ENCODE measurements at places on chromosomes 7 and 10.
A peak's percentile ranks its signal among the peaks of the same experiment; 100 is the strongest.

DNA sequence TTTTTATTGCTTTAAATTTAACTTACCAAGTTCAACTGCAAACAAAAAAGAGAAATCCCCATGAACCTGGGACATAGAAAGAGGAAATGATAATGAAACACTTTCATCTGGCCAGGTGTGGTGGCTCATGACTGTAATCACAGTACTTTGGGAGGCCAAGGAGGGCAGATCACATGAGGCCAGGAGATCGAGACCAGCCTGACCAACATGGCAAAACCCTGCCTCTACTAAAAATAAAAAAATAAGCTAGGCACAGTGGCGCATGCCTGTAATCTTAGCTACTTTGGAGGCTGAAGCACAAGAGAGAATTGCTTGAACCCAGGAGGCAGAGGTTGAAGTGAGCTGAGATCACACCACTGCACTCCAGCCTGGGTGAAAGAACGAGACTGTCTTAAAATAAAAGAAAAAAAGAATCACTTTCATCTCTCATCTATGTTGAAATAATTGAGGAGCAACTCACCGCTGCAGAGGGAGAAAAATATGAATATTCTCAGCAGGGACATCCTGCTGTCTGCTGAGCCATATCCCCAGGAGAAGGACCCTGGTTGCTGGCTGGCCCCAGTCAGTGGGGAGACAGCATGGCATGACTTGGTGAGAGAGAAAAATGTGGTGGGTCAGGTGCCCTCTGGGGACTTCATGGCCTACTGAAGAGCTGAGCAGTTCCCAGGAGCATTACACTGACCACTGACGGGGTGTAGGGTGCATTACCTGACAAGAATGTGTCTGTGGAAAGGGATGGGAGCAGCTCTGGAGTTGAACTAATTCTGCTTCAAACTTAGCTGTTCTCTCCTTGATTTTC, 22.8 kb upstream of the TARP start:
- no peak for DNase-seq

DNA sequence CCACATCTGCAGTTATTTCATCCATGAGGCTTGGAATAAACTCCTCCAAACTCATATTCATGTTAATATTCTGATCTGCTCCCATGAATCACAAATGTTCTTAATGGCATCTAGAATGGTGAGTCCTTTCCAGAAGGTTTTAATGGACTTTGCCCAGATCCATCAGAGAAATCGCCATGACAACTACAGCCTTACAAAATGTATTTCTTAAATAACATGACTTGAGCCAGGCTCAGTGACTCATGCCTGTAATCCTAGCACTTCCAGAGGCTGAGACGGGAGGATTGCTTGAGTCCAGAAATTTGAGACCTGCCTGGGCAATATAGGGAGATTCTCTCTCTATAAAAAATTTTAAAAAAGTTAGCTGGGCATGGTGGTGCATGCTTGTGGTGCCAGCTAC, 102.1 kb upstream of the TMEM168 start:
- peak; percentile 72 for DNase-seq

DNA sequence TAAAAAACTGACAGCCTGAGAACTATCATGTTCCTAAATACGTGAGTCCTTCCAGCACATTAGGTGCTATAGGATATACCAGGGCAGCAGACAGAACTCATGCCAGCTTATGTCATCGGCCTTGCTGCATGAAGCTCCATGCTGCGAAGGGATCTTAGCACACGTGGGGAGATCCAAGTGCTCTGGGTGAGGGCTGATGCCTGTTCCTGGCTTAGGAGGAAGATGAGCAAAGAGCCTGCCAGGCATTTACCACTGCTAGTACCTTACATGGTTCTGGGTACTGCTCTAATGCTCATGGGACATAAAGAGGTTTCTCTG, 43.2 kb downstream of the SVIL start:
- no peak for DNase-seq

GRCh38 chr7:98831641-98832221, 38.1 kb downstream of the TMEM130 start:
- DNase-seq: no peak

DNA sequence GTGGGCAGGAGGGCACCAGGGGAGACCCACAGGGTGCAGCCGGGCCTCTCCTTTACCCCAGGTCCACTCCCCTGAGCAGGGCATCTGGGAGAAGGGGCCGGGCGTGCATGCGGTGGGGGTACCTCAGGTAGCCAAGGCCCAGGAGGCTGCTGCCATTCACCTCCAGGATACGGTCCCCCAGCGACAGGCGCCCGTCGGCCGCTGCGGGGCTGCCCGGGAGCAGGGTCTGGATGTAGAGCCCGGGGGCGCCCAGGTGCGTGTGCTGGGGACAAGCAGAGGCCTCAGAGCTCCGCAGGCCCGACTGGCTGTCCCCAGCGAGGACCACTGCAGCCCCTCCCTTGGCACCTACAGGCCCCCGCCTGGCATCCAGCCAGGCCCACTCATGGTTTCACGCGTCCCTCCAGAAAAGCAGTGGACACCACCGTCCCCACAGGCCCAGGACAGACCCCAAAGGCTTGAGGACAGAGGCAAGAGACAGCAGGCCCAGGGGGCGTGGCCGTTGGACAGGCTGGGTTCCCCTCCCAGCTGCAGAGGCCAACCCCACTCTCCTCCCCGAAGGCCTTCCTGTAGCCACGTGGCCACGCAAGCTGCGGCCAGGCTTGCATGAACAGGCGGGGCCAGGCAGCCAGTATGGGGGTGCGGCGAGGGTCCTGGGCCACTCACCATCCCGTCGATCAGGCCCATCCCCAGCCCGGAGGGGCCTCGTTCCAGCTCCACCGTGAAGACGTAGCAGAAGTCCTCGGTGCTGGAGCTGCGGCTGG, 24.3 kb downstream of the AP5Z1 start:
- DNase-seq: no peak

- no peak for DNase-seq
Observed at GRCh38 chr7:151000897-151001495, 10.2 kb downstream of the NOS3 start.

DNA sequence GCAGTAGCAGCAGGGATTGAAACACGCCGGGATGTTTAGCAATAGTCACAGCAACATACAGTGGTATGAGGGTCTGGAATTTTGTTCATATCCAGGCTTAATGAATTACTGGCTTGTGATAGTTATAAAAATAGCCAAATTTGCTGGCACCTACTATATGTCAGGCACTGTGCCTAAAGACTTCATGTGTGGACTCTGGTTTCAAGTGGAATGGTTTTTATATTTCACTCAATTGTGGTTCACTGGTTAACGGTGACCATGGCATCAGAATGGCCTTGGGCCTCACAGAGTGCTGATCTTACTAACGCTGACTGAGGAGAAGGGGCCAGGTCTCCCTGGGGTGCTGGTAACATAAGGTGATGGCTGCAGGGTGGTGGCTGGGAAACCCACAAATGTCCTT, 55.7 kb downstream of the CELF2 start:
- DNase-seq: no peak

GRCh38 chr10:126904818-126905701, at the start of gene DOCK1:
Gene DOCK1, plus strand, starts transcription at chr10:126905428. Its CDS starts 90 bp downstream, at chr10:126905518.
- peak; percentile 58 for DNase-seq

GRCh38 chr10:36899652-36900051, 225.7 kb upstream of the ANKRD30A start:
- no peak for DNase-seq

DNA sequence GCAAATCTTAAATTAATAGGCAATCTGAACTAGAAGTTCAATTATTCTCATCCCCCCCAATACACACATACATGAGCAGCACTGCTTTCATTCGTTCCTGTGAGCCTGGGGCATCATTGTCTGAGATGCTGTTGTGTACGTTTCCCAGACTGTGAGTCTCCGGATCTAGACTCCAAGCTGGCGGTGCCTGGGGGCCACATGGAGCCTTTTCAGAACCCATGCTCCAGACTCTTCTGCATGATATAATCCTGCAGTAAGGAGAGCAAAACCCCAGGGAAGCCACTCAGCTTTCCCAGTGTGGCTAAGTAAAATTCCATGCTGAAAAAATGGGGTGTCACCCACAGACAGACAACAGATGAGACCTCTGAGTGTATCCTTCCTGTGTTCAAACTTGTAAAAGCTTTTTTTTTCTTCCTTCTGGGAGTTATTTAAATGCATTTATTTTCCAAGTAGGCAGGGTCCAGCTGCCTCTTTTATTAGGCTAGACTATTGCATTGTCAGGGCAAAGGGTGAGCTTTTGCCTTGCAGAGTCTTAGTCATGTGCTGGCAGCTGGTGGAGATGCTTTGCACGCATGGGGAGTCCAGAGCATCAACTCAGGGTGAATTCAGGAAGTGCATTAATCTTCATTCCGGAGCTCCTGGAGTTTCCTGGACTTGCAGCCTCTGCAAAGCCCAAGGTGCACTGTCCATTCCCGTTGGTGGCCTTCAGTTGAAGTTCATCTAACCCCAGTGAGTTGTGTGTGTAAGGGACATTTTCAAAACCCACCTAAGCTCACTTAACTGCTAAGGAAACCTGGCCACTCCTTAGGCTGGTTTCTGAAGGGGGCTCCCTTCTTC, 185.7 kb upstream of the ADO start:
- DNase-seq: peak; percentile 77

DNA sequence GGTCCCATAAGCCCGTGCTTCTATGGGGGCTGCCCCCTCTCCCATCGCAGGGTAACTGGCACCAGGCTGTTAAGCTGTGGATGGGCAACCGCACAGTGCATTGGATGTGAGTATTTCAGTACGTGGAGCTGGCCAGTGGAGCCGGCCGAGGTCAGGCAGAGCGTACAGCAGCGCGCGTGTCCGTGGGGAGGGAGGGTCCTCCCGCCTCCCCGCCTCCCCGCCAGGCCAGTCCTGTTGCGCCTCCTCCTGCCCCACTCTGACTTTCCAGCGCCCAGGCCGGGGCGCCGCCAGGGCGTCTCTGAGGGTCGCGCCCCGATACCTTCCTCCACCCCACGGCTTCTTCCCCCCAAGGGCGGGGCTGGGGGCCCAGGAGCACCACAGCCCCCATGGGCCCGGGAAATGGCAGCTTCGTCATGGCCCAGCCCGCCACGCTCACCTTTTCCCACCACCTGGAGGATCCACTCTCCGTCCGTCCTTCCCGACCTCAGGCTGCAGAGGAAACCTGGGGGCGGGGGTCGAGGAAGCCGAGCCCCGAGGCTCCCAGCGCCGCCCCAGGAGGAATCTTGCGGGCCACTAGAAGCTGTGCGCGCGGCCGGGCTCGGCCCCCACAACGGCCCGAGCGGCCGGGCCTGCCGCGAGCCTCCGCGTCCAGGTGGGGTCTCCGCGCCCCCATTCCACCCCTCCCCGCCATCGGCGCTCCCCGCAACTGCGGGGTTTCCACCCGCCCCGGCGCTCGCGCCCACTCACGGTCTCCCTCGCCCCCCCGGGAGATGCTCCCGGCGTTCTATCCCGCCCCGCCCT, 831 bp upstream of the PFKP start:
- no peak for DNase-seq
